Kidney epithelial cell (primary cell): ENCODE measurements at places on chromosomes 6 and 20.

DNA sequence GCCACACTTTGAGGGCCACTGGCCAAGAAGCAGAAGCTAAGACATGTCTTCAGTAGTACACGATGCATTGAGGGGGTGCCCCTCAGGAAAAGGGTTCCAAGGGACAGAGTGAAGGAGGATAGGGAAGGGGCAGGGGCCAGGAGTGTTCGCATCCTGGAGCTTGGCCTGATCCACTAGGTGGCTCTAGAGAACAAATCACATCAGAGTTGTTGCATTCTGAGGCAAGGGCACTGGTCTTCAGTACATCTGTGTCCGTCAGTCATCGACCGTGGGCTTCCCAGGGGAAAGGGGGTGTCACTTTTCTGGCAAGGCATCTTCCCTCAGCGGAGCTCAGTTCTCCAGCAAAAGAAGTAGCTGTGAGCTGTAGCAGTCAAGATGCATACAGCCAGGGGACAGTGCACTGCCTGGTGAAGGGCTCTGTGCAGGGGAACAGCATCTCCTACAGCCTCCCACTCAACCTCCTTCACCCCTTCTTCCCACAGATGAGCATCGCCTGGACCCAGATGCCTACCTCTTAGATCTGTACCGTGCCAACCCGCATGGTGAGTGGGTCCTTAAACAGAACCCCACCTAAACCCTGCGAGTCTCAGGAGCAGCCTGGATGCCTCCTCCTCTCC is 47.8 kb downstream of the ARHGAP40 start:
- no peak for DNase-seq

GRCh38 chr6:54525731-54526130 is 217.5 kb downstream of the TINAG start:
- peak; percentile 0 for DNase-seq

- DNase-seq: no peak
Measured at GRCh38 chr20:45461225-45461624, 8.3 kb upstream of the WFDC2 start.

DNA sequence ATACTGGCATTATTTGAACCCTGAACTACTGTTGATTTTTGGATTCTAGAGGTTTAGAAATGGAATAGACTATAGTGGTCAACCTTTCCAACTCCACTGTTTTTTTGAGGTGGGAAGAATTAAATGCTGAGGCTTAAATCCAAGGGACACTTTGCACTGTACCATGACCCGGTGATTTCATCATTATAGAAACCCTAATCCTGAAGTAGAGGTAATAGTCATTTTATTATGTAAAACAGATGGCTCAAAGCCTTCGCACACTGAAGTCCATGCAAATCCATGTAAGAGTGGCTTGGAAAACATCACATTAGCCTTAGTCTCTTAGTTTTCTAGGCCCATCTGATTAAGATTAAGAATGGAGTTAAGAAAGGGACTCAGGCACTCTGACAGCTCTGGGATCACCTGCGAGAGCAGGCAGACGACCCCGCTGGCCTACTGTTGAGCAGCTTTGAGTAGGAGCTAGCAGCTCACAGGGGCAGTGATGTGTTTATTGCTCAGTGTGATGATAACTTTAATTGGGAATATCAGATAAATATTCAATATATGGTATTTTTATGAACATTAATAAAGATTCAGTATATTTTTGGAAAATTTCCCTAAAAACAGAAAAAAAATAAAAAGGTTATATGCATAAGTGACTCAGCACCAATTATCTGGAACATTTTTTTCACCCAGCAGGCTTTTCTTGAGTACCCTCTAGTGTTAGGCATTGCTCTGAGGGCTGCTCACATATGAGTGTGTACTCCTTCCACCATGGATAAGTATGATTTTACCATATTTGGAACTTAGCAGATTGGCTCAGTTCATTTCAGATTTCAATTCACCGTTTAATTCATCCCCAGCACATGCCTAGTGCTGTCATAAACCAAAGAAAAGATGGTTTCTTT is 13.4 kb downstream of the SLX4IP start:
- DNase-seq: no peak

- no peak for DNase-seq
Measured at GRCh38 chr20:400128-400453, 8.0 kb upstream of the RBCK1 start.

- DNase-seq: no peak
Measured at GRCh38 chr20:37240337-37241067, 21.1 kb downstream of the GHRH start.

DNA sequence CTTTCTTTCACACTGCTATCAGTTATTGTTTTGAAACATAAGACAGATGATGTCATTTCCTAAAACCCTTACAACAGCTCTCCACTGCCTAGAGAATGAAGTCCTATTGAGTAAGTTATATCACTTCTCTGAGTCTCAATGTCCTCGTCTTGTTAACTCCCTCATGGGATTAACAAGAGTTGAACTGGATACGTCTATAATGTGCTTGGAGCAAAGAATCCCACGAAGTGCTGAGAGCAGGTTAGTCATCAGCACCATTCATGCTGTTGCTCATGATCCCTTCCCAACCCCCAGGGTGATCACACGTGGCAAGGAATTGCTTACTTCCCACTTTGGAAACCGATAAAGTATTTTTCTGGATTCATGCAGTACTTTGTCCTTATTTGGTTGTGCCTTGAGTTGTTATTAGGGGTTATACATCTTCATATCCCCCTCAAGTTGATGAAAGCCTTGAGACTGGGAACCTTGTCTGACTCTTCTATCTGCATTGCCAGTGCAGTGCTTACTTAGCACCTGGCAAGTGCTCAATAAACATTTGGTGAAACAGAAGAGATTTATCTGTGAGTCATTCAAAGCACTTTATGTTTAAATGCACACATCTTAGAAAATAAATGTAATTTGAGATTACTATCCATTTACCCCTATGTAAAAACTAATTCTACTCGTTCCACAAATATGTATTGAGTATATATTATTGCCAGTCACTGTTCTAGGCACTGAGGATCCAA is 487.5 kb downstream of the EPM2A start:
- peak; percentile 41 for DNase-seq

GRCh38 chr20:53736122-53736756 is 142.6 kb upstream of the ZNF217 start:
- no peak for DNase-seq

DNA sequence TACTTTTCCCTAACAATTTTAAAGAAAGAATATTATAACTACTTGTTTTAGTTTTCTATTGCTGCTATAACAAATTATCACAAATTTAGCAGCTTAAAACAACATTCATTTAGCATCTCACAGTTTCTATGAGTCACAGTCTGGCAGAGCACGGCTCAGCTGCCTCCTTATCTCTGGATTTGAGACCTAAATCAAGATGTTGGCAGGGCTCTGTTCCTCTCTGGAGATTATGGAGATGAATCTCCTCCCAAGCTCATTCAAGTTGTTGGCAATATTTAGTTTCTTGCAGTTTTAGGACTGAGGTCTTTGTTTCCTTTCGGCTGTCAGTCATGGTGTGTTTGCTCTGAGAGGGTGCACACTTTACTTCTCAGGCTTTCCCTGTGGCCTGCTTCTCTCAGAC is 1065.8 kb upstream of the EYS start:
- DNase-seq: no peak

GRCh38 chr6:85983032-85983659 is 340.5 kb upstream of the SYNCRIP start:
- DNase-seq: no peak

- DNase-seq: no peak
Measured at GRCh38 chr20:34449674-34450592, 66.3 kb upstream of the DYNLRB1 start.

DNA sequence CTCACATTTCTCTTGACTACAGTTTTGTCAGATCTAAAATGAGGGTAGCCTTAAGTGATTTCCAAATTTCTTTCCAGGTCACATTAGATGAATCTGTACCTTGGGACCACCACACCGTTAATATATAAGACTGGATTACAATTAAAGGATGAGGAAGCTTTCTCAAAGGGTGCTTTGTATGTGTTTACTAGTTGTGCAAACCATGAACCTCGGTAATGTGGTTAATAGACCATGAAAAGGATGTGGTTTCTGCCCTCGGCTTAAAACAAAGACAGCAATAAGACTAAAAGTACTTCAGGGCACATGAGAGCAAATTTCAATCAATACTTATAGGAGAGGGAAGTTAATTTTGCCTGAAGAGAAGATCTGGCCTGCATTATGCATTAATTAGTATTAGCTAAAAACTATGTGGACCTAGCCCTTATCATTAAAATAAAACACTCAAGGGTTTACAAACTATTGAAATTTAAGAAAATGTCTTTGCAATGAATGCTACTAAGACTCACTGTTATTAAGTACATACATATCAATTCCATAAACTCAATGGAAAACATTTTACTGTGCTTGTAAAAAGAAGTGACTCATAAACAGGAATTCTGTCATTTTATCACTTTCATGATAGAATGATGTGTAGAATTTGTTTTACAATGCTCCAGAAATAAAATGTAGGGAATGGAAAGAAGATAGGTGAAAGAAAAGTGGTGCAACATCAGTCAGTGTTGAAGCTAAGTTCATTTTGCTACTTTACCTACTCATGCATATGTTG is 936 bp upstream of the TMX4 start:
- peak; percentile 38 for DNase-seq

DNA sequence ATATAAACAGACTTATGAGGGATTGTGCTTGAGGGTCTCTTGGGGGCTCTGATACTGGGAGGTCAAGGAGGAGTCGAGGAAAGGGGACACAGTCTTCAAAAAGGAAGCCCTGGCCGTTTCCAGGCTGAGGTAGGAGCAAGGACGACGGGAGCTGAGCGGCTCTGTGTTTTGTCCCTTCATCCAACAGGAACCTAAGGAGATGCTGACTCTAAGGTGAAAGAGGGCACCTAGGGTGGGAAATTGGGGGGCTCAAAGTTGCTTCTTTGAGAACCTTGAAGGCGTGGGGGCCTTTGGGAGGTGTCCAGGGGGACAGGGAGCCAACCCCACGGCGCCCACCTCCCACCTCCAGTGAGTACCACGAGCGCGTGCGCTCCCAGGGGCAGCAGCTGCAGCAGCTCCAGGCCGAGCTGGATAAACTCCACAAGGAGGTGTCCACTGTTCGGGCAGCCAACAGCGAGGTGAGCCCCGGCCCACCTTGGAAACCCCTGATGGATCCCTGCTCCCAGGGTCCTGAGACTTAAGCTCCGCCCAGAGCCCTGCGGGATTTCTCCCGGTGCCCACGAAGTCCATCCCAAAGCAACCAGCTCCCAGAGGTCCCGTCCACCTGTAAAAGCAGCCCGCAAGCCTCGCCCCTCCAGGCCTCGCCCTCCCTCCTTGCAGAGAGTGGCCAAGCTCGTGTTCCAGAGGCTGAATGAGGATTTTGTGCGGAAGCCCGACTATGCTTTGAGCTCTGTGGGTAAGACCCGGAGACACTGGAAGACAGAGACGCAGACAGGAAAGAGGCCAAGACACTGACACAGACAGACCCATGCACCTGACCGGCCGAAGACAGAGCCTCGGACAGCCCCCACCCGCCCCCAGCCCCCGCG is 2.9 kb downstream of the SPAG4 start:
- DNase-seq: no peak

DNA sequence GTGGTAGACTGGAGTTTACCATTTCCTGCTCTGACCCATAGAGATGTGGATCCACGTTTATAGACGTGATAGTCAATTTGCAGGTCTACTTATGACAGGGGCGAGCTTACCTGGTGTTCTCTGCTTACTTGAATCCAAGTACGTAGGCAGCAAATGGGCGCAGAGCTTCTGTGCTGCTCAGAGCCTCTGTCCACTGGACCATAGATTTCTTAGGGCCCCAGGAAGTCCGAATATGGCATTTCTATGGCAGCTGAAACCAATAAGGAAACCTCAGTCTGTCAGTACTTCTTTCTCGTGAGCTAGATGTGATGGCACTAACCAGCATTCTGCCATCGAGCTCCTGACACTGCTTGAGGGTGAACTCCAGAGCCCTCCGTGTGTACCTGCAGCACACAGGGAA is 19.5 kb upstream of the NPEPL1 start:
- DNase-seq: no peak

GRCh38 chr20:2365666-2366065 is 15.0 kb upstream of the TGM6 start:
- no peak for DNase-seq

GRCh38 chr6:144007478-144008119 is 460 bp downstream of the PLAGL1 start:
- no peak for DNase-seq

DNA sequence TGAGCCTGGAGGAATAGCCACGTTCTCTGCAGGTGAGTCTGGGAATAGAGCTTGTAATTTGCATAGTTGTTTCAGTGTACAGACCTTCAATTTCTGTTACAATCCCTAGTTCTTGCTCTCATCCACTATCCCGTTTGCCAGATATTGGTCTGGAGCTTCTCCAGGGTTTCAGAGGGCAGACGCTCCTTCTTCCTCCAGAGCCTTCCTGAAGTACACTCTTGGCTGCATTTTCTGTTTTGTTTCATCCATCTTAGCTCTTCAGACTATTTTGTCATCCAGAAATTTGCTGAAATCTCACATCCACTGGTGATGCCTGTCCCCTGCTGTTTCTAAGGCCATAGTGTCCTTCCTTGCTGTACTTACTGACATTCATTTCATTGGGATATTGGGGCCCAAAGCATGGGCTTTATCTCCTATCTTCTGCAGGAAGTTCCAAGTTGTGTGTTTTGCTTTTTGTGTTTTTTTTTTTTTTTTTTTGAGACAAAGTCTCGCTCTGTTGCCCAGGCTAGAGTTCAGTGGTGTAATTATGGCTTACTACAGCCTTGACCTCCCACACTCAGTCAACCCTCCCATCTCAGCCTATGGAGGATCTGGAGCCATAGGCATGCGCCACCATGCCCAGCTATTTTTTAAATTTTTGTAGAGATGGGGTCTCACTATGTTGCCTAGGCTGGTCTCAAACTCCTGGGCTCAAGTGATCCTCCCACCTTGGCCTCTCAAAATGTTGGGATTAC is 18.7 kb downstream of the CDS2 start:
- no peak for DNase-seq

DNA sequence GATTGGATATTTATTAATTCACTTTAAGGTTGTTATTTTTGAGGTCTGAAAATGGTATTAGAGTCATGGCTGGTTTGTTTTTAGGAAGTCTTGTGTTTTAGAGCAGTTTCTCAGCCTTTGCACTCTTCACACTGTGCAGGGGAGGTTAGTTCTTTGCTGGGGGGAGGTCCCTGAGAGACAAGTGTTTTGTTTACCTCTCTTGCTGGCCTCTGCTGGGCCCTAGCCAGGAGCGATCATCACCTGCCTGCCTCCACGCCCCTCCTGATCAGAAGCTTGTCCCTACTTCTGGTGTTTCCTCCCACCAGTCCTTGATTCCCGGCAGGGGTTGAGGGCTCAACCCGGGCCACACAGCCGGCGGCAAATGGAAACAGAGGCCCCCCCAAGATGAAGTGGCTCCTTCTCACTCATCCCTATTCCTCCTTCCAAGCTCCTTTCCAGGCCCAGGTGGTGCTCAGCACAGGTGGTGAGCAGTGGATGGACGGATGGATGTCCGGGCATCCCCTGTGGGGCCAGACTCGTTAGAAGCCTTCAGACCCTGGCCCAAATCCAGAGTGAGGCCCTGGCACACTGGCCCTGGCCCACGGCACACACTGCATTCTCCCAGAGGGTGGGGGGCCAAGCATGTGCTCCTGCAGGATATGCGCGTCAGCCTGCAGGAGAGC is 51.3 kb downstream of the GRM4 start:
- no peak for DNase-seq

- DNase-seq: no peak
Measured at GRCh38 chr6:165055231-165055630, 254.2 kb downstream of the C6orf118 start.

- no peak for DNase-seq
Measured at GRCh38 chr6:21157186-21157929, 436.2 kb upstream of the SOX4 start.

- no peak for DNase-seq
Measured at GRCh38 chr6:54998576-54998975, 152.0 kb downstream of the FAM83B start.
